ENCODE measurements at places on chromosomes 4 and X. TPM values are rescaled to one million over a fixed set of nuclear protein-coding genes. Genes with fewer than 3 reads are reported as not detected.

DNA sequence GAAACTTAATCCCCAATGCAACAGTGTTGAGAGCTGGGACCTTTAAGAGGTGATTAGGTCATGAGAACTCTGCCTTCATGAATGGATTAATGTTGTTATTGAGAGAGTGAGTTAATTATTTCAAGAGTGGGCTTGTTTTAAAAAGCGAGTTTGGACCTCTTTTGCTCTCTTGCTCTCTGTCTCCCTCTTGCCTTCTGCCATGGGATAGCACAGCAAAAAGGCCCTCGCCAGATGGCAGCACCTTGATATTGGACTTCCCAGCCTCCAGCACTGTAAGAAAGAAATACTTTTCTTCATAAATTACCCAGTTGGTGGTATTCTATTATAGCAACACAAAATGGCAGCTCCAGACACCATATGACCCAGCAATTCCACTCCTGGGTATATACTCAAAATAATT, 7.0 kb upstream of the ATP6AP2 start:
- H3K36me3 ChIP-seq: no peaks in the 10 kb centered on the region
- peaks cover 9% of the 10 kb centered on the region for H3K4me1 ChIP-seq
- no peak for DNase-seq
- no peak overlapping the region for H3K4me3 ChIP-seq

GRCh38 chrX:52265713-52266112, 81.0 kb downstream of the MAGED4 start:
- no peaks in the 10 kb centered on the region for H3K36me3 ChIP-seq
- H3K4me1 ChIP-seq: peaks cover 7% of the 10 kb centered on the region
- no peak overlapping the region for H3K27ac ChIP-seq
- H3K4me3 ChIP-seq: no peak overlapping the region
- no peak for DNase-seq
- no peaks in the 10 kb centered on the region for H3K27me3 ChIP-seq

GRCh38 chrX:47745416-47745815, 86.4 kb upstream of the UXT start:
- no peaks in the 10 kb centered on the region for H3K27me3 ChIP-seq
- no peak for DNase-seq
- no peaks in the 10 kb centered on the region for H3K36me3 ChIP-seq
- no peak overlapping the region for H3K4me3 ChIP-seq
- no peak overlapping the region for H3K27ac ChIP-seq

DNA sequence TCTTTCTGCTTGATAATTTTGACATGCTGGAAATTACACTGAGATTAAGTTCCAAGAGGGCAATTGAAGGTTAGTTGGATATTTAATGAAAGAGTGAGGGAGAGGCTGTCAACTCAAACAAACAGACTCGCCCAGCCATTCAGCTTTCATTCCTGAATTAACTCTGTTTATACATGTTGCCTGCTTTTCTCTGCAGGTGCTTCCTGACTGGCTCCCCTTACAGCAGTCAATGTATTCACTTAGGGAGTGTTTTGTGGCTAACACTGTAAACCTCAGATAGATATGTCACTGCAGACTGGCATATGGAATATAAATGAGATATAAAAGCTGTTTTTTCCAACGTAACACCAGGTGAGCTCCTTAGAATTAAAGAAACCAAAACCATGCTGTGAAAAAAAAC, 28.7 kb downstream of the TMPRSS11A start:
- H3K27ac ChIP-seq: no peak overlapping the region
- H3K36me3 ChIP-seq: no peaks in the 10 kb centered on the region
- H3K4me1 ChIP-seq: no peaks in the 10 kb centered on the region
- no peak overlapping the region for H3K4me3 ChIP-seq
- DNase-seq: no peak

DNA sequence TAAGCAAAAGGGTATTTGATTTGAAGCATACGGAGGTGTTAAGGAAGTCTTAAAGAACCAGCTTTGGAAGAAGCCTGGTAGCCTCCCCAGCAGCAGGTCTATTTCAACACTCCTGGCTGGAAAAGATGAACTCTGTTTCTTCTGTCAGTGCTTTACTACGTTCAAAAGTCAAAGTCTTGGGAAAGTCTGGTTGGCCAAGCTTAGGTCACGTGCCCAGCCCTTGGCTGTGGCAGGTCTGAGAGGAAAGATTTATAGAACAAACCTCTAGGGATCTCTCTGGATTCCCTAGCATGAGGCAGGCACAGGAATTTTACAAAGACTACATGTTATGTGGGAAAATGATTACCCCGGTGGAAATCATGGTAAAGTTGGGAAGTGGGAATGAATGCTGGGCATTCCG, 8.6 kb upstream of the ARHGAP10 start:
- no peaks in the 10 kb centered on the region for H3K36me3 ChIP-seq
- H3K4me1 ChIP-seq: no peaks in the 10 kb centered on the region
- H3K27ac ChIP-seq: no peak overlapping the region
- no peaks in the 10 kb centered on the region for H3K27me3 ChIP-seq
- no peak for DNase-seq

DNA sequence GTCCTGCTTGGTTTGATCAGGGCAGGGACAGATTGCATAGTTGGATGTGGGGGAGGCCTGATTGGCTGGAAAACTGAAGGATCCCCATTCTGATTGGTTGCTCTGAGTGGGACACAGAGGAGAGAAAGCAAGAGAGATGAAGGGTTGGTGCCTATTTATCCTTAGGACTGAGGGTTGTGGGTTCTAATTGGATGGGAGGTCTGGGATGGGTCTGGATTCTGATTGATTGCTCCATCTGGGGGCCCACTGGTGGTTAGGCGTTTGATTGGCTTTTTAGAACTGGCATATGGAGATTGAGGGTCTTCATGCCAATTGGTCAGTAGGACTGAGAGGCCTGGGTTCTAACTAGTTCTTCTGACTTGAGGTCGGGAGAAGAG, 644 bp upstream of the EBP start:
- H3K27me3 ChIP-seq: no peaks in the 10 kb centered on the region
- peak overlapping the region; percentile 92 for H3K27ac ChIP-seq

- H3K27ac ChIP-seq: no peak overlapping the region
- no peaks in the 10 kb centered on the region for H3K4me1 ChIP-seq
- no peaks in the 10 kb centered on the region for H3K36me3 ChIP-seq
Measured at GRCh38 chrX:153624196-153625091, 22.6 kb upstream of the DUSP9 start.

- no peaks in the 10 kb centered on the region for H3K36me3 ChIP-seq
- no peak for DNase-seq
- H3K27ac ChIP-seq: no peak overlapping the region
- H3K4me3 ChIP-seq: no peak overlapping the region
- no peaks in the 10 kb centered on the region for H3K27me3 ChIP-seq
Measured at GRCh38 chr4:19494961-19495360, 756.7 kb upstream of the SLIT2 start.

DNA sequence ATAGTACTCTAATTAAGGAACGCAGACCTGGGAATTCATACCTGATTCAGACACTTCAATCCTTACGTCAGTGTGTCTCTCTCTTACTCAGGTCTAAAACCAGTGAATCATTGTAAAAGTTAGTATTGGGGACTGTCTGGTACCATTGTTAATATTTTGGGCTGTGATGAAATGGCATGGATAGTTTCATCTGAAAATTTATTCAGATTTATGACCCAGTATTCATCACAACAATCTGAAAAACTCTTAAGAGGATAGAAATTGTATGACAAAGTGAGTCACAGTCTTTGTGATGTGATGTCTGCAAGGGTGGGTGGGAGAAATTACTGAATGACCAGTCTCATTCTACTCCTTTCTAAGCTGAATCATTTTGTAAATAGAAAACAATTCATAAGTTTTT, 10.3 kb downstream of the FGF2 start:
- H3K36me3 ChIP-seq: no peaks in the 10 kb centered on the region
- H3K4me3 ChIP-seq: no peak overlapping the region
- no peaks in the 10 kb centered on the region for H3K27me3 ChIP-seq
- no peak overlapping the region for H3K27ac ChIP-seq

DNA sequence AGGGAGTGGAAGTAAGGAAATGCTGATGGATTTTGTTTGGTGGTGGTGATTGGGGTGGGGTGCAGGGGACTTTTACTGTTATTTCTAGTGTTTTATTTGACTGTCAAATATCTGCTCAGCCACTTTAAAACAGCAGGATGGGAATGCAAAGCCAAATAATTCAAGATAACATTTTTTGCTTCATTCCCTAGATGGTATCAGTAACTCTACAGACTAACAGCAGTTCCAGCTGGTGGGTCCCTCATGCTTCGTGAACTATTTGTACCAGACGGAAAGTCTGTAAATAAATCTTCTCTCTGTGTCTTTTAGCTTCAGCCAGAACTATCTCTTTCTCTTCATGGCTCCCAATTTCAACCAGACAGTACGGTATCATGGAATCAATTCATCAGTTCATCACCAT, 27.5 kb downstream of the GPR143 start:
- no peak overlapping the region for H3K27ac ChIP-seq
- no peak overlapping the region for H3K4me3 ChIP-seq
- no peak for DNase-seq

GPRASP3 gene
- 2.7 TPM for total RNA-seq

DNA sequence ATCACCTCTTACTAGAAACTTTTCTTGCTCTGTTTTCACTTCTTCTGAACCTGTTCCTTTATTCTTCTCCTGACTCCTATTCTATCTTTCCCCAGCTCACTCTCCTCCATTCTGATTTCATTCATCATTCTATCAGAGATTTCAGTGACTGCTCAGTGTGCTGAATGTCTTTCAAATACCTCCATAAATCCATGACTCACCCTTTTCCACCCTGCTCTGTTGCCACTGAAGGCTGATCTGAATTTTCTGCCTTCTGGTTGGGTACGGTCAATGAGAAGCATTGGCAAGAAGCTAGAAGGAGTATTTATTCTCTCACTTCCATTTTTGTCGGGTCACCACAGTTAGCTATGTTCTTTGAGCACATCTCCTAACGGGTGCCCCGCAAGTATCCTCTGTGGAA, 265.9 kb downstream of the CBLL2 start:
- no peak overlapping the region for H3K27ac ChIP-seq
- H3K27me3 ChIP-seq: no peaks in the 10 kb centered on the region
- no peak for DNase-seq
- H3K4me1 ChIP-seq: no peaks in the 10 kb centered on the region
- H3K4me3 ChIP-seq: no peak overlapping the region

ENPEP gene
- total RNA-seq: not detected

TMEM184C gene
- 13.2 TPM for total RNA-seq

DNA sequence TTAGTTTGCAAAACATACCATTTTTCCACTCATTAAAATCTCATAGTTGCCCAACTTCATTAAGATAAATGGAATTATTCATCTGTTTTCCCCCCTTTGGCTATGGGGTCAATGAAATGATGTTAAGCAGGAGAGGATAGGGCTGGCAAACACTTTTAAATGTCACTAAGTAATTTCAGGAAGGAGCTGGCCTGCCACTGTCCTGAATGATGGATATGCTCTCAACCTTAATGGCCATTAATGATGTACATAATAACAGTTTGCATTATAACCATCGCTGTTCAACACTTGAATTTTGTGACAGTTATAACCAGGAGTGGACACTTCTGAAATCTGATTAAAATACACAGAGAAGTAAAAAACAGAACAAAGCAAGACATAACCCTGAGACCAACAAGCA, 77.2 kb downstream of the C4orf51 start:
- DNase-seq: no peak
- H3K4me3 ChIP-seq: no peak overlapping the region
- H3K36me3 ChIP-seq: peaks cover 2% of the 10 kb centered on the region
- H3K27ac ChIP-seq: no peak overlapping the region
- H3K27me3 ChIP-seq: peaks cover 6% of the 10 kb centered on the region

DCAF16 gene
- total RNA-seq: 72.5 TPM

DNA sequence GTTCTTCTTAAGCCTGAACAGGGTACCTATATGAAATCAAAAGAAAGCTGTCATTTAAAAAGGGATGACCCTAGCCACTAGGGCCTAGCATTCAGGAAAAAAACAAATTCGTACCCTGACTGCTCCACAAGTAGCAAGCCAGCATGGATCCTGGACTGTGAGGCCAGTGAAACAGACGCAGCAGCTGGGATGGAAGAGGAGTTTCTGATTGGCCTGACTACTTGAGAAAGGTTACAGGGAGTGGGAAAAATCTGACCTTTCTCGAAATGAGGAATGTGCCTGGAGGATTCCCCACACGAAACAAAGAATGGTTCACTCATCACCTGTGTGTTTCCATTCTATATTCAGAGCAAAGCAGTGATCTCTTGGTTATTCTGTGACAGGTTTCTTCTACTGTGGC, 87.6 kb upstream of the JADE1 start:
- no peaks in the 10 kb centered on the region for H3K4me1 ChIP-seq
- no peaks in the 10 kb centered on the region for H3K27me3 ChIP-seq
- H3K27ac ChIP-seq: no peak overlapping the region
- H3K4me3 ChIP-seq: no peak overlapping the region
- H3K36me3 ChIP-seq: no peaks in the 10 kb centered on the region

DNA sequence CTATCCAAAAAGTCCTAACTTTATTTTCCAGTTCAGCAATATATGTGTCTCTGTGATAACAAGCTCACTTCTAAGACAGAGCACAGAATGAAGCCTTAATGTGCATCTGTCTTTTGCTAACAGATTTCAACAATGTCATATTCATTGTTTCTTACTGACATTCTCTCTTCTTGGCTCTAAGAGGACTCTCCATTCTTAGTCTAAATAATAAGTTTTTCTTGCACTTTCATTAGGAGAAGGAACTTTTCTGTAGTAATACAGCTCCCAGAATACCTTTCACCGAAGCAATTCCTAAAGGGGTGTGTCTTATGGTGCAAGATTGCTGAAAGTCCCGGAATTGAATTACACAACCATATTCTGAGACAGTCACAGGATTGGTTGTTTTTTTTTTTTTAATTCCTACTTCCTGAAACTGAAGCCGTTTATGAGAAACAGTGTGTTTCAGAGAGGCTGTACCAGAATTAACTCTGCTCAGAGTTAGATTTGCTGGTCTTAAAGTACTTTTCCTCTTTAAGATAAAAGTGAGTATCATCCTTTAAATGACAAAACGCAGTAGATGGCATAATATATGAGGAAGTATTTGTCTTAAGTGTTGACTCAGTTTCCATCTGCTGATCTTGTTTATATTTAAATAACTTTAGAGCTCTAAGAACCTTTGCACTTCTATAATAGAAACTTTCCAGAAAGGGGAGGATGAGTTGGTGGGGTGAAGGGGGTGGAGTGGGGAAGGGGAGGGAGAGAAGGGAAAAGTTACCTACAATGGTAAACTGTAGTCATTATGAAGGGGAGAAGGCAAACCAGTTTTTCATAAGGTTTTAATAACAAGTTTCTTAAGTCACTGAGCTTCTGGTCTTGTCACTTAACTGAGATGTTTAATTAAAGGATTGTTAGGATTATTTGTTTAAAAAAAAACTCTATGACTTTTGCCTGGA, at the start of gene ALPK1:
Gene ALPK1 (plus strand): TSS at position 421 of the 932 bp plus-strand sequence.
- H3K4me3 ChIP-seq: peak within 1 kb of the TSS; percentile 36
- peaks cover 39% of the 10 kb centered on the region for H3K4me1 ChIP-seq
- H3K36me3 ChIP-seq: no peaks in the 10 kb centered on the region
- peak within 1 kb of the TSS; percentile 62 for H3K27ac ChIP-seq

GRCh38 chr4:112759313-112759712, 122.4 kb downstream of the LARP7 start:
- no peaks in the 10 kb centered on the region for H3K36me3 ChIP-seq
- no peaks in the 10 kb centered on the region for H3K4me1 ChIP-seq
- H3K4me3 ChIP-seq: no peak overlapping the region
- DNase-seq: no peak
- H3K27me3 ChIP-seq: no peaks in the 10 kb centered on the region
- no peak overlapping the region for H3K27ac ChIP-seq

All from T-cell (primary cell).